ENCODE measurements at places on chromosomes 5 and 9. TPM values are rescaled to one million over a fixed set of nuclear protein-coding genes. Genes with fewer than 3 reads are reported as not detected.

Gene ADGRD2
- not detected for total RNA-seq

Gene SLC45A2
- total RNA-seq = 0.17 TPM

Gene ANKRD31
- total RNA-seq = under 0.01 TPM

Gene PFN3
- total RNA-seq = not detected

Gene CCDC152
- total RNA-seq = 0.26 TPM

Gene RORB
- total RNA-seq = 0.50 TPM

Gene LHX6
- not detected for total RNA-seq

Gene HARS2
- 28.0 TPM for total RNA-seq

Gene GCNT4
- total RNA-seq = 5.0 TPM

Gene TMEM161B
- total RNA-seq = 11.9 TPM

Gene CAVIN4
- 1.6 TPM for total RNA-seq

Gene BNC2
- 14.5 TPM for total RNA-seq

Gene PCDHA1
- not detected for total RNA-seq

Gene IL4
- total RNA-seq = not detected

Gene GHR
- 6.2 TPM for total RNA-seq

Gene KIF20A
- 21.6 TPM for total RNA-seq

Gene CCIN
- total RNA-seq = 3.6 TPM

Gene FBXL17
- 12.2 TPM for total RNA-seq

Gene CARD9
- total RNA-seq = 3.1 TPM

Gene CCNI2
- total RNA-seq = not detected

Gene SLC6A3
- not detected for total RNA-seq

Gene SLC1A1
- 25.8 TPM for total RNA-seq

Gene NMUR2
- not detected for total RNA-seq

Gene PPP6C
- total RNA-seq = 18.7 TPM

Gene WDR31
- 5.0 TPM for total RNA-seq

Gene PDLIM4
- total RNA-seq = 30.6 TPM

Gene IFNK
- not detected for total RNA-seq

Gene SYK
- total RNA-seq = not detected
